Activated naive CD4-positive, alpha-beta T cell treated with Interleukin-2 at 50 U/mL for 16 hours (primary cell): ENCODE measurements at places on chromosomes 4 and X.

DNA sequence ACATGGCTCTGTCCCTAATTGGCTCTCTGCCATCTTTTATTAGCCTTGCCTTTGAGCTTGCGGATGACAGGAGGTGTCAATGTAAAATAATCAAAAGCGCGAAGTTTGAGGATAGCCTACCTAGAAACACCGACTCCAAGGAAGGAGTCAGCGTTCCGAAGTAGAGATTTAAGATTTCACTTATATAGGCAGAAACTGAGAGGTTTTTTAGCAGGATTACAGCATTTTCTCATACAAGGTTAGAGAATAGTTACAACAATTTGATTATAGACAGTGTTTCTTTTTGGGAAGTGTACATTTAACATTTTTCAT, 499 bp upstream of the NFXL1 start:
- no peak for DNase-seq

DNA sequence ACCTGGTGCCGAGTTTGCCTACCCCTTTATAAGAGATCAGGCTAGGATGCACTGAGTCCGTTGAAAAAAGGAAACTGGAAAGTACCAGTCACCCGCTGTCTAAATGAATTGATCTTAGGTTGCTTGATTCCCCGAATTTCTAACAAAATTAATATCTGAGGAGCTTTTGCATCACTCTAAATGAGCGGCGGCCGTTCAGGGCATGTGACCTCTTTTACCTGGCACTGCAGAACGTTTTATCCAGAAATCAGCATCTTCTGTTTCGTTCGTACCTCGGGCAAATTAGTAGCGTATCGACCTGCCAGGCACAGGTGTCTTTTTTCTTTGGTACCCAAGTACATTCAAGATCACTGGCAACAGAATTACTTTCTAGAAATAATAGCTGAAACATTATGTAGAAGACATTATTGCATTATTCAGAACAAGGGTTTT, 876 bp downstream of the KLHL2 start:
- no peak for DNase-seq

DNA sequence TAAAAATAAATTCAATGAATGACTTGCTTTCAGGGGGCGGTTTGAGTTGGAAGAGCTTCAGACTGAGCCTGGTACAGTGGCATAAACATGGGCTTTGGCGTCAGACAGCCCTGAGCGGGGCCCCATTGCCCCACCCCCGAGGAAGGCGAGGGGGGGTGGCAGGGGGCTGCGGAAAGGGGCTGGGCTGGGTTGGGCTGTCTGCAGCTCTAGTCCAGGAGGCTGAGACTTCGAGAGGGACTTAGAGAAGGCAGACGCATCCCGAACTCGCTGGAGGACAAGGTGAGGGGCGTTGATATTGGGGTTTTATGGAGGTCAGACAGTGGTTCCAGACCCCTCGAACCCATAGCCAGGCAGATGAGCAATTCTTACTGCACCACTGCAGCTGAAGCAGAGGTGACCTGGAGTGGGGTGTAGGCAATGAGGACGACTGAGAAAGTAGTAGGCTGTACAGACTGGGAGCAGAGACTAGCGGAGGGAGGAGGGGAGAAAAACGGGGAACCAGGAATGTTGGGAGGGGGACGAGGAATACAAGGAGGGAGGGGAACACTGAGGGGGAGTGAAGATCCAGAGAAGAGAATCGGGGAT, at the start of gene MAGED2:
Gene MAGED2, plus strand, starts transcription at position 222 of the 585 bp plus-strand sequence. CDS start 1,587 bp downstream, outside the sequence.
- DNase-seq: peak; percentile 39

DNA sequence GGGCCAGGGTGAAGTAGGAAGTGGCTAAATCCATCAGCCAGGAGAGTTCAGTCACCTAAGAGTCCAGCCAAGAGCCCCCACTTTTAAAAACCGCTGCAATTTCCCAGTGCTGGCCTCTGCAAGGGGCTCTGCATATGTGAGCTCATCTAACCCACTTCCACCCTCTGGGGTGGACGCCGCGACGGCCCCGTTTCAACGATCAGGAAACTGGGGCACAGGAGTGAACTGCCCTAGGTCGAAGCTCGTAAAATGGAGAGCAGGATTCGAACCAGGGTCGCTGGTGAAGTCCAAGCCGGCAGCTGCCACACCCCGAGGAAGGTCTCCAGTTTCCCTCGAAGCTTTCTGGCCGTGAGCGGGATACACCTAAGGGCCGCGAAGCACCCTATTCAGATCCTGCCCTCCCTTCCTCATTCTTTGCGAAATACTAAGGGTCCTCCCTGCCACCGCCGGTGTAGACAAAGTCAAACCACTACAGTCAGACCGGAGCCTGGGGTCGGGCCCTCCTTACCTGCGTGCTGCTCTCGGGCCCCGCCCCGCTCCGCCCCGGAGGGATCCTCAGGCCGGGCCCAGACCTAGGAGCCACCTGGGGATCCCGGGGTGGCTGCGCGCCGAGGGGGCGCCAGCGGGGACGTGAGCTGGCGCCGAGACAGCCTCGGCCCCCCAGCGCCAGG, 446 bp downstream of the EVC2 start:
- DNase-seq: no peak

DNA sequence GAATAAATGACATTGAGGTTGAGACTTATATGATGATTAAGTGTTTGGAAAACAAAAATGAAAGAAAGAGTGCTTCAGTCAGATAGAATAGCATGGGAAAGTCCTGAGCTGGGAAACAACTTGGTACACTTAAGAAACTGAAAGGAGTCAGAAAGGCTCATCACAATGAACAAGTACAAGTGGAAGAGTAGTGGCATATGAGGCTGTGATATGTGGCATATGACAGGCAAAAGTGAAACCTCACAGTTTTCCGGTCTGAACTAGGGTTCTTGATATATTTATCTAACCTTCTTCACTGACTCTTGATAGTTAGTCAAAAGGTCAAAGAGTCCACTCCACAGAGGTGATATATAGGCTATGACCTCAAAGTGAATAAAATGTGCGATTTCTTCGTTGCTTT, 537.1 kb upstream of the CXorf51A start:
- DNase-seq: no peak

DNA sequence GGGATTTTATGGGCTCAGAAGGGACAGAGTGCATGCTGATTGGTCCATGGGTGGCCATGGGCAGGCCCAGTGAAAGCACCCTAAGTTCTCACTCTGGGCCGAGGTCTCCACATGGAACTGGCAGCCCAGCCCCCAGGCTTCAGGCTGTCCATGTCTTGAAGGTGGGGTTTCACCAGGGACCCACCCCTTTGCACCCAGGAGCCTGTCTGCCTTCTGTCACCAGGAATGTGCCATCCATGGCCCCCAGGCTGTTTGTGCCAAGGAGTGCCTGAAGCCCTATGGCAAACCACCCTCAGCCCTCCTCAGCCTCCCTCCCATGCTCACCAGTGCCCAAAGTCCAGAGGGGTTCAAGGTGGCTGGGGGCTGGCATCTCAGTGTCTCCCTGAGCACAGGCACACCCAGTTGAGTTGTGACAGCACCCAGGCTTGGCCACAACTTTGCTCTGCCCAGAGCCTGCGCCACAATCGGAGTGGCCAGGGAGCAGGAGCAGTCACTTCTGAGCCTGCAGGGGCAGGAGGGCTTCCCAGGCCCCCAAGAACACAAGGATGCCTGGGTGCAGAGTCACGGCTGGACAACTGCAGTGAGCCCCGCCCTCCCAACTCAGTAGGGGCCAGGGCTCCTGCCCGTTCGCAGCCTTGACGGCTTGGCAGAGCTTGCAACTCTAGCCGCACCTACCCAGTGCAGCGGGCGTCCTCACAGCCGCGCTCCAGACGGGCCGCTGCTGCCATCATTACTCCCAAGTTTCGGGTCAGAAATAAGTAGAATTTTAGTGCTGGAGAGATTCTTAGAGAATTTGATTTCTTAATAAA, 185.3 kb upstream of the NUDT6 start:
- no peak for DNase-seq

DNA sequence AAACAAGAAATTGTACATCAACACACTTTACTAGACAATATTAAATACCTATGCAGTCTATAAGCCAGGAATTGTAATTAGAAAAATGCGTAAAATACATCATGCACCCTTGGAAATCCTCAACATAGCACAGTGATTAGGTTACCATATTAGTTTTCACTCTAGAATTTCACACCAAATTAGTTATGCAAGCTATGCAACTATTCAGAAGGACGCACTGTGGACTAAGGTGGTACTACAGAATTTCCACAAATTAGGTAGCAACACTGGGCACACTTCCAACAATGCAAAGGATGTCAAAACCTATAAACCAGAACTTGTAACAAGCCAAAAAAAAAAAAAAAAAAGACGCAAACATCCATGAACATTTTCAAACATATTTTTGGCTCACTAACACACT, 71.1 kb upstream of the ZCCHC13 start:
- DNase-seq: no peak
